CD4-positive, alpha-beta T cell treated with Interleukin-17A for 4 hours (primary cell): ENCODE measurements at places on chromosomes 5 and 9.

GRCh38 chr5:158514986-158515359, 584.7 kb downstream of the EBF1 start:
- no peak for DNase-seq

- no peak for DNase-seq
Measured at GRCh38 chr5:15579193-15579990, 79.4 kb downstream of the FBXL7 start.

DNA sequence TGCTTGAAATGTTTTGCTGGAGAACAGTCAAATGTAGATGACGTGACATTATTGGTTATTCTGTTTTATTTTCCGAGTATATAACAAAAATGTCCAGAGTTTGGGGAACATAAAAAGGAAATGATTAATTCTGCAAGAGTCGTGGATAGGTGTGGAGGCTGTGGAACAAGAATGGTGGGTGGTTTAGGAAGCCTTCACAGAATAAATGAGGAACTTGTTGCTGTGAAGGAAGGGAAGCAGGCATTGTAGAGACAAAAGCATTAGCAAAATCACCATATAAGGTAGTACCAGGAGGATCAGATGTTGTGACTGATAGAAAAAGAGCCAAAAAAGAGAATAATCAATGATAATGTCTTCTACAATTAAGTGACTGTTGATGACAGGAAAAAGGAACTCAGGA, 66.2 kb upstream of the CNTLN start:
- no peak for DNase-seq

DNA sequence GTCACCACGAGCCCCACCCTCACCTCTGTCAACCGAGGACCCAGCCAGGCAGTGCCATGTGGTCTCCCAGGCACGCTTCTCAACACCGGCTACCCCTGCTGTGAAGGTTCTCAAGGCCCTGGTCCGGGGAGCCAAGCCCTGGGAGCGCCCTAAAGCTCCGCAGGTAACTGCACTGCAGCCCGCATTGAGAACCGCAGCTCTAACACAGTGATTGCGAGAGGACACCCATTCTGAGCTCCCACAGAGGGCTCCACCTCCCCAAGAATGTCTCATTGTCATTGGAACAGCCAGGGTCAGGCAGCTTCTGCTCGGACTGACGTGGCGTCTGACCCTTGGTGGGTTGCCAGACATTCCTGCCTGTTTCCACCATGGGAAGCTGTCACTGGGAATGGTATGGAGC, 88.3 kb downstream of the ANKRD33B start:
- no peak for DNase-seq

GRCh38 chr9:138010861-138011260, 133.3 kb downstream of the CACNA1B start:
- no peak for DNase-seq

- no peak for DNase-seq
Measured at GRCh38 chr5:115298811-115299210, 2.4 kb upstream of the CCDC112 start.

DNA sequence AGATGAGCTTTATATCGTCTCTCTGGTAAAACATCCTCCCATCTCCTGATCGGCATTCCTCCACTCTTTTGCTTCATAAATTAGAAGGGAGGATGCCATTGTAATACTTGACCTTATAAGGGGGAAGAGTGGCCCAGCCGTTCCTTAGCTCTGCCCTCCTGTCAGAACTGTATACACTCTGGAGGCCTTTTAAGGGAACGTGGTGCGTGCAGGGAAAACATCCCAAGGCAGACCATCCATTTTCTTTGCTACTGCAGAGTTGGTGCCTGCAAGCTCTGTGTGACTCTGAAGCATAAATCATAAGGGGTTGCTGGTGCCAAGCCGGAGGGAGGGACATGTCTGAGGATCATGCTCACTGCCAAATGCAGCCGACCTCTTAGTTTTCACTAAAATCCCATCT, 90.4 kb downstream of the PGM5 start:
- no peak for DNase-seq

DNA sequence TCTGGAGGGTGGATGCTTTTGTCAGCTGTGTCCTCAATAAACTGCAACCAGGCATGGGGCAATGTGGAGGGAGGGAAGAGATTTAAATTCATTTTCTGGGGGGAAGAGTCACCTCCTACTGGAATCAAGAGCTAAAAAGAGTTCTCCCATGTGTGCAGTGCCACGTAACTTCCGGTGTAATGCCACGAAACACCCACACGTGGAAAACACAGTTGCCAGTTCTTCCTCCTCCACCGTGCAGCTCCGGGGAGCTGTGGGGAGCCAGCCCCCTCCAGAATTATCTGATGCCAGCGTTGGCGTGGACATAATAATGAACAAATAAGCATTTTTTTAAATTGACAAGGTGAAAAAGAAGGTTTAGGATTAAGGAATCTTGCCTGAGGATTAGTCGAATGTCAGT, 32.1 kb upstream of the MED10 start:
- no peak for DNase-seq

GRCh38 chr5:139677736-139678613, 29.8 kb downstream of the CXXC5 start:
- no peak for DNase-seq

GRCh38 chr9:93064392-93065134, 6.1 kb downstream of the SUSD3 start:
- DNase-seq, result peak; percentile 88

- no peak for DNase-seq
Measured at GRCh38 chr5:34832568-34832967, 6.4 kb upstream of the TTC23L start.

GRCh38 chr5:54630738-54631359, 113.3 kb downstream of the SNX18 start:
- DNase-seq, result no peak

GRCh38 chr9:89359751-89360261, 41.5 kb downstream of the SECISBP2 start:
- DNase-seq, result no peak
